ENCODE measurements at places on chromosomes 3 and 15.

DNA sequence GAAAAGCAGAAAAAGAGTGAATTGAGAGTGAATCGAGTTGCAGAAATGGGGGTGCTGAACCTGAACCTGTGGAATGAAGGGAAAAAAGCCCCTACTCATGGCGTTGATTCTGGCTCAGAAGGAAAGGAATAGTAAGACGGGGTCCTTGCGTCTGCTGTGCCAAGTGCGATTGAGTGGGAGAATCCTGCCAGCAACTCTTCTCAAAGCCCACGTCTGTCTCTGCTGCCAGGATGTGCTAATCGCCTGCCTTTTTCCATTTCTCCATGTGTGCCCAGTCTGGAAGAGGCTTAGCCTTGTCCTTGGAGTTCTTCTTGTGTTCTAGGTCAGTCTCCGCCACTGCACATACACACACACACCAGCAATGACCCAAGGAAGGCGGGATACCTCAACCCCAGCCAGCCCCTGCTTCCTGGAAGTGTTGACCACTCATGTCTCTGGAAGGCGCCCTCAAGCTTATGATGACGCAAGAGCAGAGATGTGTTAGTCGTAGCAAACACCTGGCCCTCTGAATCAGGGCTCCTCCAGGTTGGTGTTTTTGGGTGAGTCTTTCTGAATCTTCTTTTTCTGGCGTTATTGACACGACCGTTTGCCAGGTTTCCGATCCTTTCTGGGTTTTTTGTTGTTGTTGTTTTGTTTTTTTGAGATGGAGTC lies 262.4 kb upstream of the PROK2 start:
- DNase-seq = no peak

DNA sequence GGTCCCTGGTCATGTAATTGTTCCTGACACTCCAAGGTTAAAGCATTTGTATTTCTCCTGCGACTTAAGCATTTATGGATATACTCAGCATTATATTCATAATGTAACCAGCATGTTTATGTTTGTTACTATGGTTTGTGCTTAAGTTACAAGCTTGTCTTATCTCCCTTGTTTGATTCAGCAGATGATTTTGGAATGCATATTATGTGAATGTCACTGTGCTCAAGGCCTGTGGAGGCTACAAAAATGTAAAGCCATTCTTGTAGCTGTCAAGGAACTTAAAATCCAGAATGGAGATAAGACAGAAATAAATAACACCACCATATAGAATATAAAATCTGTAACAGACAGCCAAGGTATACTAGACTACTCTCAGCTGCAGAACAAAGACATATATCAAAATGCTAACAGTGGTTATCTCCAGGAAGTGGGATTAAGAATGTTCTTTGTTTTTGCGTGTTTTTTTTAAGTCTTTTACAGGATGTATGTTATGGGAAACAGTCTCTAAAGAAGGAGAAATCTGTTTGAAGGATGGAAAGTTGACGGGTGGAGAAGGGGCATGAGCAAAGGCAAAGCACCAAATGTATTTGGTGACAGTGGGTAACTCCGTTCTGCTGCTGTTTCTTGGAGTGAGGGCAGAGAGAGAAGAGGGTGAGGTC lies 61.4 kb downstream of the IGF2BP2 start:
- no peak for DNase-seq

DNA sequence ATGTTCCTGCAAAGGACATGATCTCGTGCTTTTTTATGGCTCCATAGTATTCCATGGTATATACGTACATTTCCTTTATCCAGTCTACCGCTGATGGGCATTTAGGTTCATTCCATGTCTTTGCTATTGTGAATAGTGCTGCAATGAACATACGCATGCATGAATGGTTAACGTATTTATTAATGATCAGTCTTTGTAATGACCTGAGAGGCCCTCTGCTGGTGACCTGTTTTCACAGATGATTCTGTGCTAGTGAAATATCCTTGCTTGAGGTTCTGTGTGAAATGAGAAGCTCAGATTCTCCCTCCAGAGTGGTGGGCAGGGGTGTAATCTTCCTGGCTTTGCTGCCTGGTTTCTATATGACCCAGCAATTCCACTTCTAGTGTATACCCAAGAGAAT lies 160.2 kb upstream of the RASGRP1 start:
- DNase-seq = no peak

DNA sequence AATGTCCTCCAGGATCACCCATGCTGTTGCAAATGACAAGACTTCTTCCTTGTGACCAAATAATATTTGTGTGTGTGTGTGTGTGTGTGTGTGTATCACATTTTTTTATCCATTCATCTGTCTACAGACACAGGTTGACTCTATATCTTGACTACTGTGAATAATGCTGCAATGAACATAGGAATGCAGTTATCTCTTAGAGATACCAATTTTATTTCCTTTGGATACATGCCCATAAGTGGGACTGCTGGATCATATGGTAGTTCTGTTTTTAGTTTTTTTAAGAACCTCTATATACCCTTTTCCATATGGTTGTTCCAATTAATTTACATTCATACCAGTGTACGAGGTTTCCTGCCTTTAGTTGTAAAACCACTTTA lies 41.7 kb downstream of the GPR176 start:
- no peak for DNase-seq

- DNase-seq = no peak
These were observed 89.8 kb downstream of the CADPS start for GRCh38 chr3:62785384-62785783.

DNA sequence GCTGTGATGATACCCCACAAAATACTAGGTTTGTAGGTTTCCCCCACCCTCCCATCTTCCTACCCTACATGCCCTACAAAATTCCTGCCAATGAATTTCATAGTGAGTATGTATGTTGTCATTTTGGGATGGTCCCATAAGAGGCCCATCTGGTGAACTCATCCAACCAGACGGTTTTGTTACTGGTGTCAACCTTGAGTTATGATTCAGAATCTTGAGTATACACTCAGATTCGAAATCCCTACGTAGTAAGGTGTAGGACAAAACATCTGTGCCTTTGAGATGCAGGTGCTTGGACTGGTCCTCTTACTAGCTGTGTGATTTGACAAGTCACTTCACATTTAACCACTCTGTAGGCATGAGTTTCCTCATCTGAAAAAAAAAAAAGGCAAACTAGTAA lies 3.6 kb downstream of the SIAH2 start:
- no peak for DNase-seq

DNA sequence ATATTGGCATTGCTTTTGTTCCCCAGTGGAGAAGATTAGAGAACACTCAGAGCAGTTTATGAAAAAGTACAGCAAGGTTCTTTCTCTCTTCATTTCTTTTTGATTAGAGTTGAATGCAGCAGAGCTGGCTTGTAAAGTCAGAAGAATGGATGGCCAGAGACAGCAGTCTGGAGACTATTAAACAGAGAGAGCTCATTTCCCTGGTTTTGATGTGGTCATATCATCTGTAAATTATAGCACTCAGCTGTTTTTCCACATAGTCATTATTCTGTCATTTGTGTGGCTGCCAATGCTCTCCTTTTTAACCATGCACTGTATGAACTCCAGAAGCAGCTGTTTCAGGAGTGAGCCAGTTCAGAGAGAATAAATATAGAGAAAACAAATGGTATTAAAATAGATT lies 177.4 kb upstream of the CRBN start:
- no peak for DNase-seq

GRCh38 chr3:131699001-131699400 lies 196.2 kb upstream of the MRPL3 start:
- DNase-seq = no peak

DNA sequence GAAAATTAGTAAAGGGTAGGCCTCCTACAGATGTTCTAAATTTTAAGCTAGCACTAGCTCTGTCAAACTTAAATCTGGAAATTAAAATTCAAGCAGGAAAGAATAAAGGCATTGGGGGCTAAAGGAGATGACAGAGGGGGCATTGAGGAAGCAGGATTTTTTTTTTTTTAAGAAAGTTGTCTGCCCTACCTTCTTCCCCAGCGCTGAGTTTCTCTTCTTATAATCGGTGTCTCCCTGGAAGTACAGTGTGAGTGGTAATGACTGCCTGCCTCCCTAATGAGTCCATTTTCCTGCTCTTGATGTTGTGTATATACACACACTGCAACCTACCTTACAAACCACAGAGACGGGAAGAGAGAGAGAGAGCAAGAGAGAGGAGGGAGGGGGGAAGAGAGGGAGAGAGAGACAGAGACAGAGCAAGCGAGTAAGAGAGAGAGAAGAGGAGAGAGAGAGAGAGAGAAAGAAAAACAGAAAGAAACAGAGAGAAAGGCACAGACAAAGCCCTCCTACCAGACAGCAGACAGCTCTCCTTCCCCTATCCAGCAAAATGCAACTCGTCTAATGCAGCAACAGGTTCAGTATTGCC lies 47.0 kb downstream of the ZBTB20 start:
- DNase-seq = peak; percentile 4

GRCh38 chr15:38535491-38536200 lies 29.0 kb downstream of the RASGRP1 start:
- no peak for DNase-seq

DNA sequence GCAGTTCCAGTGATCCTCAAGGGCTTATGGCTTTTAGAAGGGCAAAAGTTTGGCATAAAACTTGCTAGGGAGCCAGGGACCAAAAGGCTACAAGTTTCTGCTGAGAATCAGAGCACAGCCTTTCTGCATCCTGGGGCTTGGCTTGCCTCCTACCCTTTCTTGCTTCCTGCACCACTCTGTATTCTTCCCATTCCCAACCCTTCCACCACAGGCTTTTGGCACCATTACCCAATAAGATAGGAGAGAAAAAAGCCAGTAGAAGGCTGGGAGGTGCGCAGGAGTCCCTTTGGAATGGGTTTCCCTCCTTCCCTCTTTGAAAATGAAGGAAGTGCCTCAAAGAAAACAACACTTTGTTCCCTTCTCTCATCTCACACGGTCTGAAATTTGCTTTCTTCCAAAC lies 268.6 kb downstream of the PDCD6IP start:
- DNase-seq = no peak

DNA sequence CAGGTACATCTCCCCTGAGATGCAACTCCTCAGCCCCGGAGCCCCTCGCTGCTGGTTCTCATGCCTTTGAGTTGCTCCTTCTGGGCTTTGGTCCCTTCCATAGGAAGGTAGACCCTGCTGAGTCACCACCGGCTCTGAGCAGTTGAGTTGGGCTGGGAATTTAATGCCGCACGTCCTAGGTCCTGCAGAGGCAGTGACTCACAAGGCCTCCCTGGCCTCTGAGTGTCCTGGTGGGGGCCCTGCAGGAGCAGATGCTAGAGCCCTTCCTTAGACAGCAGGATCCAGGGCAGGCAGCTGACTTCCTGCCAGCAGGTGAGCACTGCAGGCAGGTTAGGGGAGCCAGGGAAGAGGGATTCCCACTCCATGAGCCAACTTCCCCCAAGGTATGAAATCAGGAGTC lies 5.5 kb upstream of the NTRK3 start:
- no peak for DNase-seq

DNA sequence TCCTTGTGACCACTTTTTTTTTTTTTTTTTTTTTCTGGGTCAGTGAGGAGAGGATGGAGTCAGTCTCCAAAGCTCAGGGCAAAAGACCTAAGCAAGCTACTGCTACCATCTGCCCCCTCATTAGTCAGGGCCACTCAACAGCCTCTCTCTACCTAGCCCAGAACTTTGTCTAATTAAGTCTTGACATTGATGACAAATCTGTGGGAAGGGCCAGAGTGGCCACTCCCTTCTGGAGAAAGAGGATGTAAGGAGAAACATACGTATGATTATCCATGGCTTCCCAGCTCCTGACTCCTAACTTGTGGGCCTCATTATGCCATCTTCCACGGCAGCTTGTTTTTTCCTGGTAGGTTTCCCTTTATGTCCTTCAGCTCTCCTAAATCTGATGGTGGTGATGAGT lies 37.9 kb downstream of the NR1I2 start:
- DNase-seq = no peak

- no peak for DNase-seq
These were observed 334.3 kb upstream of the CTDSPL start for GRCh38 chr3:37527361-37527760.

- no peak for DNase-seq
These were observed 68.7 kb downstream of the GBE1 start for GRCh38 chr3:81692766-81693165.

- no peak for DNase-seq
These were observed 102.1 kb upstream of the CMC1 start for GRCh38 chr3:28139288-28139687.

DNA sequence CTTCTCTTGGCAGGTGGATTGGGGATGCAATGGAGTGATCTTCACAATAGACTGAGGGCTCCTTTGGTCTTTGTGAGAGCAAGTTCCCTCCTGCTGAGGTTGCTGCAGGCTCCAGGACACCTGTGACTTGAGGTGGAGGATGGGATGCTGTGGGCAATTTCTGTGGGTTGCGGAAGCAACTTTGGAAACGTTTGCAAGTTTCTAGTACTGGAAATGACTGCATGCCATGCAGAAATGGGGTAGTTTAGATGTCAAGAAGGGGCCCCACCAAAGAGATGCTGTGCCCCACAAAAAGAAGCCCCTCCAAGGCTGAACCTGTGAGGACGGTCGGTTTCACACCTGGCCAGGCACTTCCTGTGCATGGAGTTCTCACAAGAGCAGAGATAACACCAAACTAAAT lies 80.4 kb upstream of the XCR1 start:
- no peak for DNase-seq

GRCh38 chr3:155646128-155646527 lies 98.7 kb downstream of the PLCH1 start:
- no peak for DNase-seq

DNA sequence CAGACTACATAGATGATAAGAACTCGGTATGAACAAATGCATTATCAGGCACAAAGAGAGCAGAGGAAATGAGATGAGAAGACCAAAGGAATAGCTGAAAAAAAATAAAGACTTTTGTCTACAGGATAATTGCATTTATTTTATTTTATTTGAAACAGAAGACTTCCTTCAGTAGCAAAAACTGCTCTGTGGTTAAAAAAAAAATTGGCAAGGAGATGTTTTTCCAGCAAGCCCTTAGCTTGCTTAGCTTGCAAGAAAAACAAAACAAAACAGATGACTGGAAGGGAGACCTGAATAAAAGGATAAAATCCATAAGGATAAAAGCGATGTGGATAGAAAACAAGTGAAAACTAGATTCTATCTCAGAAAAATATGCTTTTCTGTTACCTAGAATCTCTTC lies 9.1 kb upstream of the PPM1L start:
- DNase-seq = no peak

DNA sequence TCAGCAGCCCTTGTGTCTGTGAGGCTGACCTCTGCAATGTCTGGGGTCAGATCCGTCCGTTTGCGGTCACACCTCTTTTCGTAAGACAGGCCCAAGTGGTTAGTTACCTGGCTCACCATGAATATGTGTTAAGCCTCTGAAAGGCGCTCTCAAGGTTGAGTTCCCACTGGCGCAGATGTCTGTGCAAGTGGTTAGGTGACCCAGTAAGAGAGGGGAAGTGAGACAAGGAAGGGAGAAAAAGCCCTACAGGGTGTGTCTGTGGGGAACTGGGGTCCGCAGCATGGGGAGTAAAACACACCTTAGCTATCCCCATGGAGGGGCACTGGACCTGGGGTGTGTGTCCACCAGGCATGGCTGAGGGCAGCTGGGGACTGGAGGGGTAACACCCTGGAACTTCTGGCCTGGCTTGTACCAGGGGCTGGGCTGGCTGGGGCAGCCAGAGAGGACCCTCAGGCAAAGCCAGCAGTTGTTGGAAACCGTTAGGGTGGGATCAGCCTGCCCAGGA lies 391.6 kb upstream of the PROK2 start:
- DNase-seq = no peak
